T-cell (primary cell): ENCODE measurements at places on chromosomes 4 and X.

- DNase-seq, result no peak
Measured at GRCh38 chr4:7024336-7024890, 18.8 kb upstream of the TADA2B start.

DNA sequence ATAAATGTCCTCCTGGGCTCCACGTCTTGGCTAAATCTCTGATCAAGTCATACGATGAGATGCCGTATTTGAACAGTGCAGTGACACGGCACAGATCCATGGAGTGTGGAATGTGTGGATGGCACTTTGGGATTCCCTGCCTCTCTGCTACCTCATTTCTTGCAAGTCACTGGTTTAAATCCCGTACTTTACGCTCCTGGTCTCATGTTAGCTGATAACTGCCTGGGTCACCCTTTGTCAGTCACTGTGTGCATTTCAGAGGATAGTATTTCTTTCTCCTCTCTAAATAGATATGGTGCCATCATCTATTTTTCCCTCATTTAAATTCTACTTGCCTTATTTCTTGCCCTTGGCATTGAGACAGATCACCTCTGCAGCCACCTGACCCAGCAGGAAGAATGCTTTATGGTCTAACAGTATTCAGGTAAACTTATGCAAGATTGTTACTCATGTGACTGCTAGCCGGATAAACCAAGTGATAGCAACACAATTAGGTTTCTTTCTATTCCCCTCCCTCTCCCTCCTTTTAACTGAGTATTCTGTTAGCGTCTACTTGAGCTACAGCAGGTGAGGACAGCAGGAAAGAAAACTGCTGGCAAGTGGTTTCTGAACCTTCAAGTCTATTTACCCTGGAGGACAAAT, 2.8 kb downstream of the EGF start:
- no peak for DNase-seq

- no peak for DNase-seq
Measured at GRCh38 chr4:94262163-94263016, 54.7 kb downstream of the SMARCAD1 start.

DNA sequence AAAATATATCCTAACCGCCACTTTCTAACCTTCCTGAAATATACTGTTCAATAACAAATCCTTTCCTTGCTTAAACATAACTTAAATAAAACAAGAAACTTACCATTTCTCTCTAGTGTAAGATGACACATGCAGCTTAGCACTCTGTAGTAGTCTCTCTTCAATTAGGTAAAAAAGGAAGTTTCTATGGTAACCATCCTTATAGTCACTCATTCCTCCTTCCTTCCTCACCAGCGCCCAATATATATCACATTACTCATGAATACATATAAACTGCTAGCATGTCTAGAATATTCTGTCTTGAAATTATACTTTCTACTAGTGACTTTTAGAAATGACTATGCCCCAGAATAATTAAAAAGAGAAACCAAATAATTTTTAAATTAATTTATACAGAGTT, 112.2 kb downstream of the SNCA start:
- no peak for DNase-seq

GRCh38 chr4:22500831-22501714, 14.8 kb downstream of the ADGRA3 start:
- DNase-seq, result no peak

GRCh38 chr4:167724941-167725340, 367.4 kb upstream of the ANXA10 start:
- DNase-seq, result no peak

GRCh38 chr4:12734586-12734985, 749.6 kb downstream of the RAB28 start:
- no peak for DNase-seq

- no peak for DNase-seq
Measured at GRCh38 chr4:109169170-109169569, 133.3 kb downstream of the COL25A1 start.

- DNase-seq, result peak; percentile 72
Measured at GRCh38 chr4:77157859-77158486, 966 bp downstream of the CCNG2 start.

DNA sequence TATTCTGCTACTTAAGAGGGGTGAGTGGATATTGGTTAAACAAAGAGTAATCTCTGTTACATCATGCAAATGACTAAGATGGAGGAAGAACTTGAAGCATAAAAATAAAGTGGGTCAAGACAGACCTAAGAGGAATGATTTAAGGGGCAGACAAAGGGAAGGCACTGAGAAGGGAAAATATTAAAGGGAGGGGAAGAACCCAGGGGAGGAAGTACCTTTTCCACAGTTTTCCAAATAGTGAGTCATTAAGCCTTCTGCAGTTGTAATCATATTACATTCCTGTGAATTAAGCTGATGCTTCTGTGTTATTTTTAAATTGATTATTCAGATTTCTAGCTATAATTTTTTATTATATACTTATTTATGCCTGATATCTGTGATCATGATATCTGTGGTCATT, 253.3 kb downstream of the CENPC start:
- no peak for DNase-seq

DNA sequence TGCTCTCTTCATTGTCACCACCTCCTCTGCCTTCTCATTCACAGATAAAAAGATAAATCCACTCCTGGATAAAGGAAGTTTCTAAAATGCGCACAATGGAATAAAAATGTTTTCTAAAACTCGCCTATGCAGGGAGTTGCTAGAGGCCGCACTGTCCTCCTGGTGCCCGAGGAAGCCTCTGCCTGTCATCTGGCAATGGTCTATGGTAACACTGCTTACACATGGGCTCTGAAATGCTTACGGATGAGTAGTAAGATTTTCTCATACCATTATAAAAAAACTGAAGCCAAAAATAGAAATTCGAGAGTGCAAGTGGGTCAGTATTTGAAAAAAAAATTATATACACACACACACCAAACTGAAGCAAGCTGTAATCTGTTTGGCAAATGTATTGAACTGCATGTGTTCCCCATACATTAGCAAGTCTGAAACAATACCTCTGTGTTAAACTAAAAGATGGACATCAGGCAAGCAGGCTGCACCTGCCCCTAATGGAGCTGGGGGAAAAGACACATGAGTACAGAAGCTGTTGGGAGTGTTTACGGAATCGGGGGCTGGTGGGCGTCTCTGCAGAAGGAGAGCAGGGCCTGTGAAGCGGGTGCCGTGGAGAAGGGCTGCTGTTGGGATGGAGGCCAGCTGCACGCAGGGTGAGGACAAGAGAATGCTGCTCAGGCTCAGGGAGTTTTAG, 103.3 kb upstream of the FAT1 start:
- DNase-seq, result no peak

DNA sequence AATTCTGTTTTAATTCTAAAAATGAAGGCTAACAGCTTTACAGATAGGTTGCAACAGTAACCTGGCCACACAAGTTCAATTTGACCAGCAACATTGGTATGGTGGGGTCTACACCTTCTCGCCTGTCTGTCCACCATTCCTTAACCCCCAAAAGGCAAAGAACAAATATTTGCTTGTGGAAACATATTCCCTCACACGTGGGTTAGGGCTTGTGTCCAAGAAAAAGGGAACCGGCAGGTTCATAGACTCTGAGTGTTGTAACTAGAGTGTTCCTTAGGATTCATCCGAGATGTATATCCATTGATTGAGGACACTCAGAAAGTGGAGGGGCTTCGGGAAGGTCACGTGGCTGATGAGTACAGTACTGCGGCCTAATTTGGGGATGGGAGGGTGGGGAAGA, 54.1 kb downstream of the C4orf51 start:
- DNase-seq, result no peak

GRCh38 chr4:22237155-22237751, 278.6 kb downstream of the ADGRA3 start:
- DNase-seq, result peak; percentile 35

DNA sequence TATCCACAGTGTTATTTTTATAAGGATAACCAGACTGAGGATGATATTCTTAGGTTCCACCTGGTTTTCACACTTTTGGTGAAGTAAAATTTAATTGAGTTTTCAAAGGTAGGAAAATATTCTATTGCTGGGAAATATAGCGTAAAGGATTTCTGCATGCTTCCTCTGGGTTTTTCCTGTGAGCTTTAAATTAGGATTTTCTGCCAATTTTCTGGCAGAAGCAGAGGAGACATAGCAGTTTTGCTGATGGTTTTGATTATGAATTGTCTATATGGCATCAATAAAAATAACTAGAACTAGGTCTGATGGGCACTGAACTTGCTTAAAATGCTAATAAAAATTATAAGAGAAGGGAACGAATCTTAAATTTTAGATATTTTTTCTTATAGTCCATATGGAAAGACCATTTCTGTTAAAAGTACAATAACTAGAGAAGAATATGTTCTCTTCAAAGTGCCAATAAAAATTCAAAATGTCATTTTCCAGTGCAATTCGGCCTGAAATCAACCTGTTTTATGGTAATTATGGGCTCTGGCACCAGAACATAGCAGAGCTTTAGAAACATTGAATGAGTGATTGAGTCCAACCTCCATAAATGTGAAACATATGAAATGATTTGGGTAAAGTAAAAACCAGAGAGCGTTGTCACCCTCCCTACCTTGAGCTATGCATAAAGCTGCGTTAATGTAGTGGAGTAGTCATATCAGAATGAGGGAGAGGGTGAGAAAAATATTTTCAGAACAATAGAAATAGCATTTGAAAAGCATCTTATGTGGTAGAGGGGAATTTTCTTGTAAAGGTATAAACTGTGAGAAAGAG, 279.7 kb downstream of the SPRY1 start:
- DNase-seq, result no peak

GRCh38 chrX:124212622-124213021, 119.8 kb upstream of the TEX13D start:
- DNase-seq, result no peak

GRCh38 chr4:153522802-153523094, 56.6 kb downstream of the TMEM131L start:
- no peak for DNase-seq

GRCh38 chr4:166735553-166735952, 498.7 kb downstream of the SPOCK3 start:
- no peak for DNase-seq

DNA sequence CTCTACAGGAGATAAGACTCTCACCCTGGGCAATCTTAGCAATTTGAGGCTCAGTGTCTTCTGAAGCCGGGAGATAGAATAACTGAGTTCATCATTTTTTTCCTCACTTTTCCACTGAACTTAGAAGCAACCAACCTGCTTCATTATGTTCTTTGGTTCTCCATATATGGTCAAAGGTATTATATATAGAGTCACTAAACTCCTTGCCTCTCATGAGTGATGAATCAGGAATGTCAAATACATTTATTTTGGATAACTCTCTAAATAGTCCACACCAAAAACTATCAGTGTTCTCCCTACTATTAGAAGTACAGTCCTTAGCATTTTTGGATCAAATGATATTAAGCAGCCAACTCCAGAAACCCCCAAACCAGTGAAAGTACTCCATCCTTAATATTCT, 421.5 kb upstream of the EPHA5 start:
- no peak for DNase-seq

- DNase-seq, result no peak
Measured at GRCh38 chr4:569958-570667, 6.0 kb downstream of the TMEM271 start.

- no peak for DNase-seq
Measured at GRCh38 chrX:132482632-132483031, 6.2 kb downstream of the MBNL3 start.

DNA sequence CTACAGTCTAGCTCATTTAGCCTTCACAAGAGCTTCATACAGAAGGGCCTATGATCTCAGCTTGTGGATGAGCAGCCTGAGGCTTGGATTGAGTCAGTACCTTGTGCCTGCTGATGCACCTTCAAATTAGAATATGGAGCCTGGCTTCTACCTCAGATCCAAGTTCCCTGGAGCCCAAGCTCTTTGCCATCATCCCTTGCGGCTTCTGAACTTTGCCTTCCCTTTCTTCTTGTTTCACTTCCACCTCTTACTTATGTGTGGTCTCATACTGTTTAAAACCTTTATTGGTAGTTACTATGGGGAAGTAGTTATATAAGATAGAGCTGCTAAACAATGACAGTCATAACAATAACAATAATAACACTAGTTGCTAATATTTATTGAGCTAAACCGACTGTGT, 84.3 kb upstream of the AFF2 start:
- DNase-seq, result no peak

- DNase-seq, result no peak
Measured at GRCh38 chr4:138696058-138696457, 319.5 kb upstream of the NOCT start.

GRCh38 chr4:89725268-89725667, 111.7 kb downstream of the SNCA start:
- no peak for DNase-seq

GRCh38 chrX:77924320-77924859, 13.9 kb downstream of the ATP7A start:
- DNase-seq, result no peak

DNA sequence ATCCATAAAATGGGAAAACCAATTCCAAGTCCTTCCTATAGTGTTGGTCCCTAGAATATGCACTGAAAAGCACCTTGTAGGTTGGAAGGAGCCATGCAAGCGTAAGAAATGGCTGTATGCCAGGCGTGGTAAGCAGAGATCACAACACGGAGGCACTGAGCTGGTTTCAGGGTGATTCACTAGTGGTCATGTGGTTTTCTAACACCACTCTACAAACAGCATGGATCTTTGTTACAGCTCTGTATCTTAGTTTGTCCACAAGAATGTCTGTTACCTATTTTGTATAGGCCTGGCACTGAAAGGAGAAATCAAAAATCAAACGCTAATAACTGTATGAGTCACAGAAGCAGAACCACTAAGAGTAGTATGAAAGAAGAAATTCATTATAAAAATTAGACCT, 71.9 kb downstream of the MAGEB17 start:
- DNase-seq, result no peak

- DNase-seq, result no peak
Measured at GRCh38 chr4:78372355-78372988, 179.1 kb upstream of the ANXA3 start.

DNA sequence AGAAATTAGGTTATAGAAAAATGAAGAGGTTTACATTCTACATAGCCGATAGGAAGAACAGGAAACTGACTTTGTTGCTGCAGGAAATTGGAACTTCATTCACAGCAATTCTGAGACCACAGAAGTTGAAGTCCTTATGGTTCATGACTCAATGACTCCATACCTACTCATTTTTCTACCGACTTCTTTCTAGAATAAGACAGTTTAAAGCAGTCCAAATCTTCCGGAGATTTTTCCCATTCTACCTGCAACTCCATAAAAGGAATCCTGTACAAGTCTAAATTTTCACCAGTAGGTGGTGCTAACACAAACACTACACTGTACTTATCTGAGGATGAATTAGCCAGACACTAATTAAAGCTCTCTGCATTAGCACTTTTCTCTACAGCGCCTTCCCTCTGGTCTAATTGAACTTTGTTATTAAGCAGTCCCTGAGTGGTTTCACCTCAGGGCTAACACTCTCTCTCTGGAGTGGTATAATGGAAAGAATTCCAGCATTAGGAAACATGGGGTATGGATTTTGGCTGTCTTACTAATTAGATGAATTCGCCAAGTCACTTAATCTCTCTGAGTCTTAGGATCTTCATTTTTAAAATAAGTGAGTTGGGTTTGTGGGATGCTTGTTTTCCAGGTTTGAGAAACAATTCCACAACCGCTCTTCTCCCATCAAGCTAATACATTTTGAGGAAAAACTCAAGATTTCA, 167.9 kb downstream of the SMIM20 start:
- DNase-seq, result no peak

GRCh38 chrX:71296806-71297205, 4.7 kb upstream of the ITGB1BP2 start:
- no peak for DNase-seq

- DNase-seq, result no peak
Measured at GRCh38 chr4:89119836-89120235, 8.5 kb downstream of the TIGD2 start.

- no peak for DNase-seq
Measured at GRCh38 chrX:10049236-10049635, 82.1 kb downstream of the CLDN34 start.

GRCh38 chrX:46627062-46627461, 53.5 kb downstream of the CHST7 start:
- DNase-seq, result no peak
